ENCODE measurements at places on chromosomes 1 and 21. TPM values are rescaled to one million over a fixed set of nuclear protein-coding genes. Genes with fewer than 3 reads are reported as not detected.

- DNase-seq, result no peak
Observed at GRCh38 chr1:160216301-160216700, 11.1 kb downstream of the PEA15 start.

- DNase-seq, result no peak
Observed at GRCh38 chr1:26608895-26609294, 79.3 kb downstream of the RPS6KA1 start.

- DNase-seq, result no peak
Observed at GRCh38 chr1:110084227-110085078, 14.0 kb upstream of the ALX3 start.

DNA sequence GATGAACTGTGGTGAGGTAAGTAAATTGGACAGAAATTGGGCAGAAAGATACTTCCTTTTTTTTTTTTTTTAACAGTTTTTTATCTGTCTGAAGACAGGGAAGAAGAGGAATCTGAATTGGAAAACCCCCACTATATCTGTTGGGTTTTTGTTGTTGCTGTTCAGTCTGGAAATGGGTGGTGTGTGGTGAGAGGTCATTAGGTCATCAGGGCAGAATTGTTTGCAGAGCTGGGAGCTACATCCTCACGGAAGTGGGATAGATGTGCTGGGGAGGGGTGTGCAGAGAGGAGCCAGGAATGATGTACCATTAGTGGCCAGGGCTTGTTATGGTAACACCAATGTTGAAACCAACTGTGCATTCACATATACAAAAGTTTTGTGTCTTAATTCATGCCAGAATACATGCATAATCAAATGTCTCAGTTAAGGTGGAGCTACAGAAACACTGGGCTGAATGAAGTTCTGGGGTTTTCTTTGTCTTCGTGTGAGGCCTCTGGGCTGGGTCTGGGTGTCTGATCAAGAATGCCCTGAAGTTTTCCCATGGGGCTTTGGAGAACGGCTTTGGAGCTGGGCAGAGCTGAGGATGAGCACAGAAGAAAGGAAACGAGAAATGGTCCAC lies 12.4 kb downstream of the USP25 start:
- peak; percentile 90 for DNase-seq

DNA sequence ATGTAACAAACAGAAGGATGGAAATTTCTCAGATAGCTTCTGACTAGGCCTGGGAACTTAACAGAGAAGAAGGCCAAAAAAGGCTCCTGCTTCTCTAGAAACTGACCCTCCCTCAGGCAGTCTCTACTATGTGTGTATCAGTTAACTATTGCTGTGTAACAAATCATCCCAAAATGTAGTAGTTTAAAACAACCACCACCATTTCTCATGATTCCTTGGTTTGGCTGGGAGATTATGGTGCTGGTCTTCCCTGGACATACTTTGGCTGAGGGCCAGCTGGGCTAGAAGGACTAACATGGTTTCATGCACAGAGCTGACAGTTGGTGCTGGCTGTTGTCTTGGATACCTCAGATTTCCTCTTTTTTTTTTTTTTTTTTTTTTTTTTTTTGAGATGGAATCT lies 26.2 kb upstream of the CNN3 start:
- DNase-seq, result no peak

DNA sequence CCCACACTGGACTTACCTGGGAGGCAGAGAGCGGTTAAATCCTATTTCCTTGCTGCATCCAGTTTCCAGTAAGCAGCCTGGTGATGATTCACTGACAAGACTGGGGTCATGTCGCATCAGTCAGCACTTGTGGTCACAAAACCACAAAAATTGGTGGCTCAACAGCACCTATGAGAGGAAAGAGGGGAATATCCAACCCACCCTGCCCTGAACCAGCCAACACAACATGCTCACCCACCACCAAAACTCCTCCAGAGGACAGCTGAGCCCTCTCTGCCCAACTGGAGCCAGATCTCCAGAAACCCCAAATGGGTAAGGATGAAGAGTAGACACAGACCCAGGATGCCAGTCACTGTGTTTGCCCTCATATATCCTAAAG lies 64.0 kb downstream of the CD46 start:
- no peak for DNase-seq

Gene GRIK3
- total RNA-seq, result not detected

DNA sequence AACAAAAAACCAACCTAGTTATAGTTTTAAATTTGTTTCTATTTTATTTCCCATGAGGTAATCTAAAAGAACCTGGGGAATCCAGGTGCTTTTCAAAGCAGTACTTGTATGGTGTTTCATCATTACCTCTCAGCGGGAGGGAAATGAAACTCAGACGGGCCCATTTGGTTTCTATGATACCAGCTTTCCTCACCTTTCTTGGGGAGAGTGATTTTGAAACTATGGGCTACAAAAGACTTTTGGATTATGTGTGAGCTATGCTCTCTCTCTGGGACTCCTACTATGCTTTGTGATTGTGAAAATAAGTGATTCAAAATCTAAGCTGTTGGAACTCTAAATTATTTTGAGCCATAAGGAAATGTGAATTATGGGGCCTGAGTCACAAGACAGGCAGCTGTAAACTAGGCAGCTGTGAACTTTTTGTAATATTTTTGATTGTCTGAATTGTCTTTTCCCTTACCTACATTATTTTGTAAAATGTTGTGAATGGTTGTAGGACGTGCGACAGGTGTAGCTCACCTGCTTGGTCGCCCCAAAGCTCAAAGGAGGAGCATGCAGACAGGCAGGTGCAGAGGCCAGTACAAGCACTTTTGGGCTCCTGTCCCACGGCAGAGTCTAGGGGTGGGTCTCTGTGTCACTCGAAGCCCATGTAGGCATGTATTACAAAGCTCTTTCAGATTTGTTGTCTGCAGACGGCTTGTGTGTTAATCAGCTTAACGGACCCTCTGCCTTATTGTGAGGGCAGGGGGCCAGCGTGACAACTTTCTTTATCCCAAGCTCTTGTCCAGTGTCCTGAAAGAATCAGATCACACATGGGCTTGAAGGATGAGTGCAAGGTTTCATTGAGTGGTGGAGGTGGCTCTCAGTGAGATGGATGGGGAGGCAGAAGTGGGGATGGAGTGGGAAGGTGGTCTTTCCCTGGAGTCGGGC lies 64.8 kb upstream of the BACH1 start:
- no peak for DNase-seq

GRCh38 chr21:42456457-42456856 lies 39.6 kb downstream of the RSPH1 start:
- DNase-seq, result no peak

GRCh38 chr1:23384312-23385058 lies 14.8 kb upstream of the ZNF436 start:
- DNase-seq, result no peak

GRCh38 chr1:11413986-11414391 lies 65.0 kb upstream of the DISP3 start:
- no peak for DNase-seq

GRCh38 chr1:78913950-78914349 lies 92.6 kb downstream of the ADGRL4 start:
- no peak for DNase-seq

DNA sequence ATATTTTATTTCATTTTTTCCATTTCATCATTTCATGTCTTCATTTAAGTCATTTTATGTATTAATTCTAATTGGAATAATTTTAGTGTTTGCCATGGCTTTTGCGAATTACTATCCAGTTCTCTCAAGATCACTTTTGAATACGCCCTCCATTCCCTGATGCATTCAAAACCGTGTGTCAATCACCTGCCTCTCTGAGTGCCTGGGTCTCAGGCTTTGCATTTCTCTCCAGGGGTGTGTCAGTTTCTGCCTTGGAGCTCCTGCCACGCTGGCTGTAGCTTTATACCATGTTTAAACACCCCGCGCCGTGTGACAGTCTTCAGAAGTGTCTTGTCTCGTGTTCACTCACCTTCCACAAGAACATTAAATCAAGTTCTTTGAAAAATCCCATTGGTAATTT lies 7.4 kb upstream of the DNMT3L start:
- no peak for DNase-seq

- no peak for DNase-seq
Observed at GRCh38 chr1:156951371-156951770, 30.9 kb downstream of the LRRC71 start.

- DNase-seq, result no peak
Observed at GRCh38 chr1:2276803-2277580, 48.9 kb downstream of the SKI start.

- no peak for DNase-seq
Observed at GRCh38 chr1:207950750-207951149, 39.8 kb upstream of the CD34 start.

Gene CDK18
- 0.39 TPM for total RNA-seq

Gene CYP4Z1
- under 0.01 TPM for total RNA-seq

DNA sequence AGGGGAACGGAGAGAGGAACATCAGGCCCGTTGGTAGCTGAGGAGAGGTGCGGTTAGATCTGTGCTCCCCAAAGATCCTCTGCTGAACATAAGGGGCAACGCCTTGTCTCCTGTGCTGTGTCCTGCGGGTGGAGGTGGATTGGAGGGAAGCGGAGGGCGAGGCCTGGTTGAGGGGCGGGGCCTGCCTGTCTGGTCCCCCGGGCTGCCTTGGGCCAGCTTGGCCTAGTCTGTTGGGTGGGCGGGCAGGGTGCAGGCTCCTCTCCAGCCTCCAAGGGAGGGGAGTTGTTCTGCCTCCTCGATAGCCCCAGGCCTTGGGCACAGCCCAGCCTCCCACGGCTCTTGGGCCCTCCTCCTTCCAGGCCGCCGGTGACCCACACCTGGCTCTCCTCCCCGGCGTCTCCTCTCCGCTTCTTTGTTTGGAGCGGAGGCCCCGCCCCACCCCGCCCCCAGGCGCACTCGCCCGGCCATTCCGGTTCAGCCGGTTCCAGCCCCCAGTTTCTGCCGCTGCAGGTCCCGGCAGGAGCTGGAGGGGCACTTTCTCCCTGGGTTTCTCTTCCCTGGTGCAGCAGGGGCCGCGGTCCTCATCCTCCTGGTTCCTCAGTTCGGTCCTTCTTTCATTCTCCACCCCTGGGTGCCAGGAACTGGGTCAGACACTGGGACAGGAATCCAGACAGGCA lies 19.4 kb downstream of the PTPRF start:
- DNase-seq, result no peak

DNA sequence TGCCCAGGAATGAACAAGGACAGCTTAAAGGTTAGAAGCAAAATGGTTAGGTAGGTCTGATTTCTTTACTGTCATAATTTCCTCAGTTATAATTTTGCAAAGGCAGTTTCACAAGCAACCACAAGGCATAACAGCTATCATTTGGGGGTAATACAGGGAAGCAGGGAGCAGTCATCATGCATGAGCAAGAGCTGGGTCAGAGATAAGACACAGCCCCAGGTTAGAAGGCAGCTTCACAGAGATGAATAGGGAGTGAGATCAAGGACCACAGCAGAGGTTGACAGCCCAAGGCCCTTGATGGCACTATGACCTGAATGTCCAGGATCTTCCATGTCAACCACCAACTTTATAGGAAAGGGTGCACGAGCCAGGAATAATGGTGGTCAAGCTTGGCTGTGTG lies 9.0 kb upstream of the CSRP1 start:
- no peak for DNase-seq

Gene TUFT1
- total RNA-seq, result 3.9 TPM

Gene ATP1A4
- not detected for total RNA-seq

GRCh38 chr1:181141431-181141910 lies 53.0 kb downstream of the IER5 start:
- DNase-seq, result no peak

DNA sequence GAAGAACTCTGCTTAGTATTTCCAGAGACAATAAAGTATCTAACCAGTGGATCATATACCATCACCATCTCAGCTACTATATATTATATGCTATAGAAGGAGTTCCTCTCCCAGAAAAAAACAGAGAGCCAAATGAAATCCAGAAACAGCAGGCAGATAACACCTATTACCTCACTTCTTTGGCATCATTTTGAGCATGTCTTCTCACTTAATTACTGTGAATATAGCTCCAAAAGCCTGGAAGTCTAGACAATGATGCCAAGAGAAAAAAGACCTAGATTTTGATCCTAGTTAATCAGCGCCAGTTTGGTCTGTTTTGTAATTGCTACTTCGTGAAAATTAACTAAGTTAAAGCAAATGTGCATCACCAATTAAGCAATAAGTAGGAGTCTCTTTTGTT lies 131.3 kb downstream of the EIF4G3 start:
- DNase-seq, result no peak

Gene LINGO4
- total RNA-seq, result not detected

GRCh38 chr21:45441431-45442255 lies 36.7 kb downstream of the COL18A1 start:
- DNase-seq, result no peak

DNA sequence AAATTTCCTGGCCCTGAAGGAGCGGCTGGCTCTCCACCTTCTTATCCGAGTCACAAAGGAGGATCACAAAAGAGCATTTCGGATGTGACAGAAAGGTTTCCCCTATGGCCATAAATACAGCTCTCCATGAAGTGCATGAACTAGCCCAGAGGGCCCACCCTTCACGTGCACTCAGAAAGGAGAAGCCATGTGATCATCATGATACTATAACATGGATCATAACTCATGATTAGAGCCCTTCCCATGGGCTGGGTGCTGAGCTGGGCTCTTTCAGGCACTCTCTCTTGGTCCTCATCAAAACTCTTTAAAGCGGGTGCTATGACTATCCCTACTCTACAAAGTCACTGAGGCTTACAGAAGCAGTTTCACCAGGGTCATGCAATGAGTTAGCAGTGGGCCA lies 135.0 kb downstream of the PTPRU start:
- DNase-seq, result no peak

DNA sequence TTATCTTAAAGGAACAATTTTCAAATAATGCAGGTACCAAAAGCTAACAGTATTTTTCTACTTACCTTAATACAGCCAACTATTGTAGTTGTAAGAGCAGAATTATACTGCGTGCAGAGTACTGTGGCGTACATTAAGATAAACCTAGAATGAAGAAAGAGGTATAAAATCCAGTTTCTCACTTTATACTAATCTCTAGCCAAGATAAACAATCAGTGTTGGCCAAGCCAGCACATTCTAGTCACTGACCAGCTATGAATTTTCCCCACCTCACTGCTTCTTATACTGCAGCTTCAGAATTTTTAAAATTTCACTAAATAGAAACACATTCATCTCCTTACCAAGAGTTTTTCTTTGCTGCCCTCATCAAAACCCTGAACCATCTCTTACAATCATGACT lies 33.6 kb downstream of the SLC35D1 start:
- peak; percentile 57 for DNase-seq

Gene ETV3L
- total RNA-seq, result under 0.01 TPM

GRCh38 chr21:45698493-45699184 lies 55.1 kb downstream of the PCBP3 start:
- DNase-seq, result no peak

DNA sequence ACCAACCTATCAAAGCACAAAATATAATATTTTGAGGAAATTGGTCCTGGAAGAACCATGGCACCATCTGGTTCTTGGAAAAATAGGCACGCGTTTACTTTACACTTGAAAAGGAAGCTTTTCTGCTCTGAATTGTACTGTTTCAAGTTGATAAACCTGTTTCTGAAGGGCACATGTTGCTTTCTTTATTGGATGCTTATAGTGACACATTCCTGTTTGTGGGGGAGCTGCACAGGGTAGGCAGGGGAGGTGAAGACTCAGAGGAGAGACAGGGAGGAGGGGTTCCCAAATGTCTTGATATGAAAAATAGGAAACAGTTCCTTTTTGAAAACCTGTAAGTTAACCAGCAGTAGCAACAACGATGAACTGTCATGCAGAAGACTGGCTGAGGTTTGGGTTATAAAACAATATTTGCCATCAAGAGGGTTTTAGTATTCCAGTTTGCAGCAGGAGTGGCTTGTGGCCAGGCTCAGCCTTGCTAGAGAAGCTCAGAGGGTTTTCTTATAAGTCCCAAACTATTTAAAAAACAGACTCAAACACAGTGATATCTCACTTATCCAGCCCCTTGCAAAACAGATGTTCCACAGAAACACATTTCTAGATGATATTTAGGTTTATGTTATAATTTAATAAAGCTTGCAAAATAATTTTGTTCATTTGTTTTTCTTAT lies 127.0 kb upstream of the MROH9 start:
- DNase-seq, result no peak

GRCh38 chr1:161080441-161081405 lies 8.6 kb downstream of the NECTIN4 start:
- DNase-seq, result no peak

All from dermis microvascular lymphatic vessel endothelial cell (primary cell).